GM12878 (cell line): ENCODE measurements at places on chromosomes 3 and 15. TPM values are rescaled to one million over a fixed set of nuclear protein-coding genes. Genes with fewer than 3 reads are reported as not detected.

GRCh38 chr15:51982013-51982769 is 10.6 kb upstream of the LEO1 start:
- peak; percentile 92 for DNase-seq

- no peak for DNase-seq
Observed at GRCh38 chr3:33218446-33219174, at the start of gene SUSD5. SUSD5 (minus strand) TSS chr3:33218810; CDS start chr3:33218797, 13 bp downstream.

- DNase-seq = no peak
Observed at GRCh38 chr3:165217739-165218138, 21.6 kb upstream of the SLITRK3 start.

- DNase-seq = no peak
Observed at GRCh38 chr3:72548461-72548860, 299.8 kb downstream of the SHQ1 start.

DNA sequence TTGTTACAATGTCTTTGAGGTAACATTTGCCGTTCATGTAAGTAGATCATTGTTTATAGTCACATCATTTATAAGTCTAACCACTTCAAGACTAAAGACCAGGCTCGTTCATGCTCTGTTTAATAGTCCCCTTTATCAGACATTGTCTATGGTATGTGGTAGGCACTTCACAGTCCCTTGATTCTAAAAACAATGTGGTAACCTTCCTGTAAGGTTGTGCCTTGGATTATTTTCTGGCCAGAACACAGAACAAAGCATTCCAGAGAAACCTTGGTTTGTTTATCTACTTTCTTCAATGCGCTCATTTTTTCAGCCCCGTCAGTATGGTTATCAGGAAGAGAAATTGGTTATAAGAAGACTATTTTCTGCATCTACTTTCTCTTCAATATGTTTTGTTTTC is 16.3 kb upstream of the ST3GAL6 start:
- DNase-seq = no peak

- no peak for DNase-seq
Observed at GRCh38 chr3:188711881-188712247, 459.9 kb upstream of the TPRG1 start.

- no peak for DNase-seq
Observed at GRCh38 chr3:83890763-83891135, 1068.0 kb upstream of the CADM2 start.

GRCh38 chr15:62992302-62992701 is 50.2 kb upstream of the TPM1 start:
- no peak for DNase-seq

DNA sequence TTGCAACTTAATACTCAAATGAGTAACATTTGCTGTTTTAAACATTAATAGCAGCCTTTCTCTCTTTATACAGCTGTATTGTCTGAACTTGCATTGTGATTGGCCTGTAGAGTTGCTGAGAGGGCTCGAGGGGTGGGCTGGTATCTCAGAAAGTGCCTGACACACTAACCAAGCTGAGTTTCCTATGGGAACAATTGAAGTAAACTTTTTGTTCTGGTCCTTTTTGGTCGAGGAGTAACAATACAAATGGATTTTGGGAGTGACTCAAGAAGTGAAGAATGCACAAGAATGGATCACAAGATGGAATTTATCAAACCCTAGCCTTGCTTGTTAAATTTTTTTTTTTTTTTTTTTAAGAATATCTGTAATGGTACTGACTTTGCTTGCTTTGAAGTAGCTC is 40.3 kb downstream of the CTNNB1 start:
- no peak for DNase-seq

DNA sequence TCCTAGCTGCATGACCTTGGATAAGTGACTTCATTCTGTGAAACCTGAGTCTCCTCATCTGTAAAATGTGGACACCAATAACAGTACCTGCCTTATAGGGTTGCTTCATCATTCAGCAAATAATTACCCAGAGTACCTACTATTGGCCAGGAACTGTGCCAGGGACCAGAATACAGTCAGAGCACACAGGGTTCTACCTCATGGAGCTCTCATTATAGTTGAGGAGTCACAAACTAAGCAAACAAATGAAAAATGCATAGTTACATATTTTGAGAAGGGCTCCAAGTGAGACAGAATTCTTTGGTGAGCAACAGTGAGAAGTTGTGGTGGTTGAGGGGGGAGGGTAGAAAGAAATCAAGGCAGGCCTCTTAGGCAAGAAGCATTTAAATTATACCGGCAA is 308.6 kb upstream of the WNT5A start:
- no peak for DNase-seq

DNA sequence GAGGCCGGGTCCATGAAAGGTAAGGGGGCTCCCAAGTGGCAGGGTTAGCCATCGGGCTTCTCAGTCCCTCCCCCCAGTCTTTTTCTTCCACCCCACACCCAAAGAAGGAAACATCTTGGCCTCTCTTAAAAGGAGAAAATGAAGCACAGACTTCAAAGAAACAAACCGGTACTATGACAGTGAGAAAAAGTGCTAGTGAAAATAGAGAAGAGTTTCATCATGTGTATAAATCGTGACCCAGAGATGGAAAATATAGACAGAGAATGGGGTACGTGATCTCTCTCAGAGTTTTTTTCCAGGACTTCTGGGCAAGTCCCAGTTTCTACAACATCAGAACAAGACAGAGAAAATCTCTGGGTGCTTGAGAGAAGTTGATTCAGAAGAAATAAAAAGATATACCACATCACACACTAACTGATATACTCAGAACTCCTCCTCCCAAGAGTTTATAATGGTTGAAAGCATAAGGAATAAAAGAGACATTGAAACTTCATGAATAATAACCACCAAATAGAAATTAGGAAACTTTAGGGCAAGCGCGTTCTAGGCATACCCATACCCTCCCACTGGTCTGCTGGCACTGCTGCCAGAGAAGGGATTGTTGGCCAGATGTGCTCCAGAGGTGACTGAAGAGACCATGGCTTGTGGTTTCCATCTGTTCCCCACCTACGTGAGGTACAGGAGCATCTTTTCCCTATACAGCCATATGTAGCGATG is 318.9 kb upstream of the CHRM5 start:
- no peak for DNase-seq

DNA sequence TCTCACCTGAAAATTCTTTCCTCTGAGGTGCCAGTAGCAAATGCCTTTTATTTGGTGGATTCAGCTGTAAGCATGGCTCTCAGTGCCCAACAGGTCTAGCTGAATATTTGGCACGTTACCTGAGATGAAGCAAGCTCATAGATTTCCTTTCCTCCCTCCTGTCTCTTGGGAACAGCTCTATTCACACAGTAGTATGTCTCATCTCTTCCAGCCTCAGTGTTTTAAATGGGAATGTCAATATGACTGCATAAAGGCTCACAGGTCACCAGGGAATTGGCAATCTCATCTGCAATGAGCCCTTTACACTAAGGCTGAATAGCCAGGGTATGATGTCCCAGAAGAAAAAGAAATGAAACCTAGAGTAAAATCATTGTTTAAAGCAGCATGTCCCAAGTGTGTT is 733.5 kb downstream of the NTRK3 start:
- DNase-seq = no peak

DNA sequence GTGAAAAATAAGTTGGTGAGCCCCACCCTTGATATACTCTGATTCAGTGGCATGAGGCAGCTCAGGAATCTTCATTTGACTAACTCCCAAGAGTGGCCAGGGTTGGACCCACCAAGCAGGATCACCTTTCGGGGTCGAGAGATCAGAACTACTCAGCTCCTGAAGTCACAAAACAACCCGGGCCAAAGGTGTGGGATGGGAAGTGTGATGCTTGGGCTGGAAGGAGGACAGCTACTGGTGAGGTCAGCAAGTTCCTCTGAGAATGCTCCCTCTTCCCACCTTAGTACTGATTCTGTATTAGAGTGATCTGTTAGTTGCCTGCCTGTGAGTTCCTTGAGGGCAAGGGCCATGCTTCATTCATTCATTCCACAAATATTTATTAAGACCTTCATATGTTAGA is 15.1 kb downstream of the ESYT3 start:
- DNase-seq = no peak

DNA sequence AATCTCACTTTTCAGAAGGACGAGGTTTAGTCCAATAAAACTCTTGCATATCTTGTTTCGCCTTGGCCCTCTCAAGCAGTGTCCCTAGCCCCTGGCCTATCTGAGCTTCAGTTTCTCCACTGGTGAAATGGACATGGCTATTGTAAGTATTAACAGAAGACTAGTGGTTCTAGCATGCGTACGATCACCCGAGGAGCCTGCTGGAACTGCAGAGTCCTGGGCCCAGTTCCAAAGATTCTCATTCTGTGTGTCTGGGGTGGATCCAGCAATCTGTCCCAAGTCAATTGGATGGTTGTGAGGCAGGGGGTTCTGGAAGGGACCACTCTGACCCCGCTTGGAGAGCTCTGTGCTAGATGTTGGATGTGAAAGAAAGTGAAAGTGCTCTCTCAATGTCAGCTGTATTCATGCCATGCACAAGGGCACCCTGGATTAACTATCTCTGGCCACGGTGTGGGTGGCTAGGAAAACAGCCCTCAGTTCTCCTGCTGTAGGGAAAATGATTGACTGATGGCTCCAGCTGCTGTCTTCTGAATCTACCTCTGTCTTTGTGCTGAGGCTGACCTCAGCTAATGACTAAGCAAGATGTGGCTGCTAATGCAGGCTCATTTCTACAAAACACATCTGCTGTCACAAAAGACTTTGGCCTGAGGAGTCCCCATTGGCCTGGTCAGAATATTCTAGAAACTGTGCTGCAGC is 1.9 kb upstream of the PLA1A start:
- DNase-seq = no peak

DNA sequence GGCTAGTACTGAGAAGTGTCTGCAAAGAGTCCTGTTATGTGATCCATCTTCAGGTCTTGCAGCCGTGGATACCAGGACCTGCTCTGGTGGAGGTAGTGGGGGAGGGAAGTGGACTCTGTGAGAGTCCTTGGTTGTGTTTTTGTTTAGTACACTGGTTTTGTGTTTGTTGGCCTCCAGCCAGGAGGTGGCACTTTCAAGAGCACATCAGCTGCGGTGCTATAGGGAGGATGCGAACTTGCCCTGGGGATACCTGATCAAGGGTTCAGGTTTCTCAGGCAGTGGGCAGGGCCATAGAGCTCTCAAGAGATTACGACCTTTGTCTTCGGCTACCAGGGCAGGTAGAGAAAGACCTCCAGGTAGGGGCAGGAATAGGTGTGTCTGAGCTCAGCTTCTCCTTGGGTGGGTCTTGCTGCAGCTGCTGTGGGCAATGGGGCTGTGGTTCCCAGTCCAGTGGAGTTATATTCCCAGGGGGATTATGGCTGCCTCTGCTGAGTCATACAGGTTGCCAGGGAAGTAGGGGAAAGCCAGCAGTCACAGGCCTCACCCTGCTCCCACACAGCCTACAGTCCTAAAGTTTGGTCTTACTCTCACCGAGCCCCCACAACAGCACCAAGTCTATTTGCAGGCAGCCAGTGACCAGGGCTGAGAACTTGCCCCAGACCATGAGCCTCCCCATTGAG is 132.8 kb upstream of the NPHP3 start:
- DNase-seq = no peak

GRCh38 chr15:69718916-69719315 is 266.3 kb downstream of the RPLP1 start:
- no peak for DNase-seq

DNA sequence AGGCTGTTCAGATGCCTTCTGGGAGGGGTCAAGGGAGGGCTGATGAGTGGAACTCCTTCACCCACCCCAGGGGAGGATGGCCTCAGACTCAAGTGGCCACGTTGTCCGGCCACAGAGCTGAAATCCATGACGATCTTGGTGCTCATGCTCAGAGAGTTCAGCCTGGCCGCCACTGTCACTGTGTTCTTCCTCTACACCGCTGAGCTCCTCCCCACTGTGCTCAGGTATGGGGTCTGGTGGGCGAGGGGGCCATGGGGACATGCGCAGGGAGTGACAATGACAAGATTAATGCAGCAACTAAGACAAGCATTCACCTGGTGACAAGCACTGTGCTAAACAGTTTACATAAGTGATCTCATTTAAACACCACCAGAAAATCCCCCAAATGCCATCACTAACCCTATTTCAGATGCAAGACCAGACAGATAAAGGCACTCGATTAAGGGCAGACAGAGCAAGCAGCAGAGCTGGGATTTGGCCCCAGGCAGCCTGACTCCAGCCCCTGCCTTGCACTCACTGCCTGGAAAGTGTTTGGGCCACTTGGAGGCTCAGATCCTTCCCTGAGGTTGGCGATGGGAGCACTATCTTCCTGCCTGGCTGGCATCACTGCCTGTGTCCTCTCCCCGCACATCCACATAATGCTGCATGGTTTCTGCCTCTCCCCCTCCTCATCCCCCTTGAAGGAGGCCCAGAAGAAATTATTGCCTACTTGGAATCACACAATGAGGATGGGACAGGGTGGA is 30.9 kb upstream of the XYLB start:
- DNase-seq = no peak

DNA sequence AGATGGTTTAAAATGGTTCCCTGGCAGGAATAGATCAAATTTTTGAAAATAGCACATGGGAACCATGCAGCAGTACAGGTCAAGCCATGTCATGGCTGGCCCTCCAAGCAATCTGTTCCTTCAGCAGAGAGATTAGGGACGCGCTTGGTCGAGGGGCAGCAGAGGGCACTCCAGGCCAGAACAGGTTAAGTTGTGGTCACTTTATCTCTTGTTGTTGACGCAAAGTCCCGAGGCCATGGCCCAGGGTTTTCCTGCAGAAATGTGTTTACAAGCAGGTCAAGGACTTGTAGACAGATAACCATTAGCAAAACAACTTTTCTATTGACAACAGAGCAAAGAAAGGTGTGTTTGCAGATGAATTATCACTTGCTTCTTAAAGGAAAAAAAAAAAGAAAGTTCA is 570.0 kb upstream of the NR2F2 start:
- no peak for DNase-seq

DNA sequence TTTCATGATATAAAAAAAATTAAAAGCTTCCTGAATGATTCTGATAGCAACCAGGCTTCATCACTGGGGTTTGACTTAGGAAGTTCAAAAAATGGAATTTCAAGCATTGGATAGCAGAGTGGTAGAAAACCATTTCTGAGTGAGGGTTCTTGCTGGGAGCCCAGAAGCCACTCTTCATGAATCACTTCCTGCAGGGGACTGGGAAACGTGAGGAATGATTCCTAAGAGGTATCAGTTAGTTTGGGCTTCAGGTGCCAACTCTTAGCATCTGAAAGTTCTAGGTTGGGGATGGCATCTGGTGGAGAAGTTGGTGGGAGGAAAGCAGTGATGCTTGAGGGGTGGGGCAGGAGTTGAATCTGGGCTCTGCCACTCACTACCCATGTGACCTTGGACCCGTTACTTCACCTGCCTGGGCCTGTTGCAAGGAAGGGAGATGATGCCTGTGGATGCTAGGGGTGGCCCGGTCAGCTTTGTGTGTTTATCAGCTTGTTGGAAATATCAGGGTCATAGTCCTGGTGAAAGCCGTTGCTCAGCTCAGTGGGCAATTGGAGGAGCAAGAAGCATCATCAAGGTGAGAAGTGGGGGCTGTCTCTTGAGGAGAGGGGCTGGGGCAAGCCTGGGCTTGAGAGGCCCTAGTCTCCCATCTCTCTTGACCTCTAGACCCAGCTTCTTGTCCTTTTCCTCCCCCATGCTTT is 37.0 kb upstream of the TNFAIP8L3 start:
- DNase-seq = no peak

Gene CD200
- total RNA-seq = 27.8 and 29.2 TPM in 2 replicates

Gene ATP13A5
- not detected in 2 replicates for total RNA-seq

Gene CYP1A2
- not detected in 2 replicates for total RNA-seq

Gene IL12A
- 3.1 and 4.0 TPM in 2 replicates for total RNA-seq

Gene SLC6A20
- 1.5 and 3.5 TPM in 2 replicates for total RNA-seq

Gene TATDN2
- total RNA-seq = 31.8 and 36.5 TPM in 2 replicates

Gene RASL12
- 0.10 TPM in 1 of 2 replicates, not detected in the other for total RNA-seq

Gene GOLGA6D
- total RNA-seq = not detected in 2 replicates

Gene FRMD4B
- 6.9 TPM in 2 replicates for total RNA-seq

Gene ZPLD1
- total RNA-seq = not detected in 2 replicates
